ENCODE measurements at places on chromosomes 13 and 19.

DNA sequence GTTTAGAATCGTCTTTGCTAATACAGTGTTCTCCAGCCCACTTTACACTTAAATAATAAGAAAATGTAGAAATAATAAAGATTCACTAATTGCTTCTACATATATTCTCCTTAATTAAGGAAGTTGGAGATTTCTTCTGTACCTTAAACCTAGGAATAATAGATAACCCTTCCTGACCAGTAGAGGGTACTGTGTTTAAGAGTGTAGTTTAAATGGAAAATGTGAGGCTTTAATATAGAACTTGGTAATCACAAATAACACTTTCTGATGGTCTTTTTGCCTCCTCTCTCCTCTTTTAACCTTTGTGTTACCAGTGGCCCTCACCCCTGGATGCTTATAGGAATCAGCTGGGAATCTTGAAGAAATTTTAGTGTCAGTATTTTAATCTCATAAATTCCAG is 20.7 kb downstream of the POMP start:
- no peak for DNase-seq

- no peak for DNase-seq
These were observed 216.0 kb downstream of the DNAJC15 start for GRCh38 chr13:43239275-43239840.

GRCh38 chr19:8307400-8307964 is 676 bp downstream of the CD320 start:
- peak; percentile 11 for DNase-seq

DNA sequence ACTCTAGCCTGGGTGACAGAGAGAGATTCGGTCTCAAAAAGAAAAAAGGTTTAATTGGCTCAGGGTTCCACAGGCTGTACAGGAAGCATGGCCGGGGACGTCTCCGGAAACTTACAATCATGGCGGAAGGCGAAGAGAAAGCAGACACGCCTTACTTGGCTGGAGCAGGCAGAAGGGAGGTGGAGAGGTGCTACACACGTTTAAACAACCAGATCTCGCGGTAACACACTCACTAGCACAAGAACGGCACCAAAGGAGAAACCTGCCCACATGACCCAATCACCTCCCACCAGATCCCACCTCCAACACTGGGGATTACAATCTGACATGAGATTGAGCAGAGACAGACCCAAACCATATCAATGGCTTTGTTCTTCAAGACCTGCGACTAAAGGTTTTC is 12.8 kb downstream of the CASP14 start:
- DNase-seq: no peak

DNA sequence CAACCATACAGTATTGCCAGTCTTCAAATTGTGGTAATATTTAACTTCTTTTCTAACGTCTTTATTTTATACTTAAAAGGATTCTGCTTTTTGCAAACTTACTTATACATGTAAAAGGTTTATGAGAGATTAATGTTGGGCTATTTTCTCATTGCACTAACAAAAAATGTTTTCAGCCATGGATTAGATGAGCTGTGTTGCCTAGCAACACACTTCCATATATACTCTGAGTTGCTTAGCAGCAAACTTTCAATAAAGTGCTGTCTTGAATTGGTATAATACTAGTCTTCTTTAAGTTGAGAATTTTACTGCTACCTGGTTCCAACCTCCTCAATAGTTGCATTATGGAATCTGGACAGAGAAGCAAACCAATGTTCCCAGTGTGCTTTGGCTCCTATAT is 777.4 kb upstream of the PCDH9 start:
- DNase-seq: no peak

- DNase-seq: no peak
These were observed 158.4 kb downstream of the MYO16 start for GRCh38 chr13:108787700-108788414.

DNA sequence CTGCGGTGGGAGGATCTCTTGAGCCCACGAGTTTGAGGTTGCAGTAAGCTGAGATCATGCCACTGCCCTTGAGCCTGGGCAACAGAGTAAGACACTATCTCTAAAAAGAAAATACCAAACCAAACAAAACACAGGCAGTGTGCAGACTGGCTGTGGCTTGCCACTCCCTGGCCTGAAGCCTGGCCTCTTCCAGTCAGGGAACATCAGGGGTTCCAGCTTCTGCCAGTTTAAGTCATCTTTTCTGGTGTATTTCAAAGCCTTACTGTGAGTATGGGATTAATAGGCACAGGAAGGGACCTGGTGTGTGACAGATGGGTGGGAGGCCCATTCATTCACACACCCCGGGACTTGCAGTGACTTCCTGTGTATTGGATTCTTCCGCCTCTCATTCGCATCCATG is 27.0 kb upstream of the F2RL3 start:
- no peak for DNase-seq

DNA sequence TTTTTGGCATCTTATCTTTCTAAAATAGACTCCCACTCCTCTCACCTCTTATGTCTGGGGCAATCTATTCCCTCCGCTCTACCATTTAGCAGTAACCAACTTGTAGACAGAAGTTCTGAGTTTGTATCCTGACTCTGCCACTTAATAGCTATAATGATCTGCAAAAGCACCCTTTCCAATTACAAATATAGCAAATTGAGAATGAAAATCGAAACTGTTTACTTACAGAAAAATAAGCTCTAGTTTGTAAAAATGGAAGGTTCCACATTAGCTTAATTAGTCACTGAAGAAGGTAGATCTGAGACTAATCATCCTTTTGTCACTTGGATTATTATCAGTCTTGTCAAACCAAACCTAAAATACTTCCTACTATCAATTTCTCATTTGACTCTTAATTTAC is 409.3 kb downstream of the DIAPH3 start:
- no peak for DNase-seq

GRCh38 chr13:25692099-25692498 is 320.3 kb downstream of the ATP8A2 start:
- no peak for DNase-seq

Measured in stimulated activated CD4-positive, alpha-beta T cell treated with anti-CD3 and anti-CD28 coated beads, Interleukin-4, amount 100 ng/mL, for 24 hours (primary cell).